ENCODE measurements at places on chromosomes 13 and 19.
A peak's percentile ranks its signal among the peaks of the same experiment; 100 is the strongest.

DNA sequence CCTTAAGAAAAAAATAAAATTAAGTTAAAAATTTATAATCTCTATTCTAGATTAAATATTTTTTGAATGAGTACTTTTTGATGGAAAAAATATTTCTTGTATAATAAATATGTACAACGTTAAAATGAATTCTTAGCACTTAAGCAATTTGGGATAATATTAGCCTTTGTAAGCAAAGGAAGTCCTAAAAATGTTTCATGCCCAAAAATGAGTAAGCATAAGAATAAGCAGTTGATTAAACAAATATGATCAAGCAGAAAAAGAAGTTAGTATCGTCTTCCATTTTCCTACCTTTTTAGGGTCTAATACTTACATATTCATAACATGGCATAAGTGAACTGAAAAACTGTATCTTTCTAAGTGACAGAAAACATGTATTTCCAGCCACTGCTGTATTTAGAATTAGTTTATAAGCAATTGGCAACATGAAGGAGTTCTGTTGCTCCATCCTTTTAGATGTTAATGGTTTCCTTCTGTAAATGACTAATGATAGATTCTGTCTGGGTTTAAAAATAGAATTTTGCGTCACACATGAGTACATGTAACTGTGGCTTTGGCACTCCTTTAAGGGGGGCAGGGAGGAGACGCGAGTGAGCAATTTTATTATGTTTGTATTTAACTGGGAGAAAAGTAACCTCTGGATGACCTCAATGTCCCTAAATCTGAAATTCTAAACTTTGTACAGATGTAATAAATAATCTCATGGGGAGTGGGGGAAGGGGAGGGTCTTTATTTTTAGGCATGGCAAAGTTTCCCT is 237.4 kb downstream of the RGCC start:
- DNase-seq, result peak; percentile 63

GRCh38 chr13:77002590-77003190 is 10.8 kb downstream of the CLN5 start:
- no peak for DNase-seq

- no peak for DNase-seq
Observed at GRCh38 chr19:11136400-11137101, 19.0 kb downstream of the SPC24 start.

- no peak for DNase-seq
Observed at GRCh38 chr19:55251341-55252081, 7.3 kb downstream of the PPP6R1 start.

- no peak for DNase-seq
Observed at GRCh38 chr19:48044561-48044960, 682 bp upstream of the CABP5 start.

- peak; percentile 88 for DNase-seq
Observed at GRCh38 chr19:40217027-40217810, 965 bp downstream of the TTC9B start.

Measured in body of pancreas (tissue), 4 donors.